ENCODE measurements at places on chromosomes 6 and 20.

DNA sequence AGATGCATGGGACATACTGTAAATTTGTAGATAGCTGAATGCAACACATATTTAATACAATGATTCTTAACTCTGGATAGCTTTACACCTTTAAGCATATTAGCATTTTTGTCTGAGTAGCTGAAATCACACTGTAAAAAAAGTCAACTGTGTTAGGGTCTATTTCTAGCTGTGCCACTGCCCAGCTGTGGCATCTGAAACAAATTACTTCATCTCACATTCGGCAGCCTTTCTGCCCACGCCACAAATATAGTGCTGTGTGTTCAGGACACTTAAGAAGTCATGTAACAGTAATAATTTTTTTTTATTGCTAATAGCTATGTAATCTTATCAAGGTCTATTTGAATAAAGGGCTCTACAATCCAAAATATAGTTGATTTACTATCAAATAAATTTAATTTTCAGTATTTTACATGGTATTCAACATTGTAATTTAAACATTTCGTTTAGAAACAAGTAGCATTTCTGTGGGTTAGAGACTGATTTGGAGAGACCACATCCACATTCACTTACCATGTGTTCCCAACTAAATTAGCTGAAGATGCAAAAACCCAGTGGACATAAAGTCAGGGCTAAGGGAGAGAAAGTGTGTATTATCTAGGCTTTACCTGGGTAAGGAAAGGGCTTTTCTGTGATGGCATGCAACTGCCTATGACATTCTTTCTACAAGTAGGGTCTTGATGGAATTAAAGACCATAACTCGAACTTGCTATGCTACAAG is 276.7 kb downstream of the PLCB1 start:
- no peak for DNase-seq

GRCh38 chr6:116572162-116572561 is 858 bp downstream of the RWDD1 start:
- DNase-seq, result peak; percentile 6

DNA sequence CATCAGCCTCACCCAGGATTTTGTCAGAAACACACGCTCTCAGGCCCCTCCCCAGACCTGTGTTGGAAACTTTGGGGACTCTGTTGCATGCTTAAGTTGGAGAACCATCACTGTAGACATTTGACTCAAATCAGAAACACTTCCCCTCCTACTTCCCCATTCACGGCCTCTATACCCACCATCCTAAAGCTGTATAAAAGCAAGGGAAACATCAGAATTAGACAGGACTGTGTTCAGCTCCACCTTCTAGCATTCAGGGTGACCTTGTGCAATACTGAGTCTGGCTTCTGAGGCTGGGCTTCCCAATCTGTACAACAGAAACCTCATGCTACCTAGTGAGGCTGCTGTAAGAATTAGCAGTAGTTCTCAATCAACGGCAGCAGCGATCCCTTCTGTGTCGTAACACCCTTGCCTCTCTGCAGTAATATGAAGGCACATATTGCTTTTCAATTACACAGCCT is 252.3 kb downstream of the LY86 start:
- DNase-seq, result no peak

DNA sequence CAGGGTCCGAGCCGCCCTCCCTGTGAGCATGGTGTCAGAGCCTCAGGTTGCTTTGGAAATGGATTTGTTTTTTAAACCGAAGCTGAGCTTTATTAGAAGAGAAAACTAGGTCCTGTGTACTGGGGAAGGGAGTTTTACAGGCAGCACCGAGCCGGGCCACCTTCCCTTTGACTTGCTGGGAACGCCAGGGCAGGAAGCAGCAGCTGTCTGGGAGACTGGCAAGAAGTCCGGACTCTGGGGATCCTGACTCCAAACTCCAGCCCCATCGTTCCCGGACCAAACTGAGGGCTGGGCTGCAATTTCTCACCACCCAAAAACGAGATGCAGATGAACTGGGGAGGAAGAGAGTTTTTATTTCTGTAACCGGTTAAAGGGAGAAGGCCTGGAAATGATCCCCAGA is 214.9 kb upstream of the KCNG1 start:
- DNase-seq, result no peak

GRCh38 chr20:51894619-51895018 is 92.3 kb upstream of the SALL4 start:
- DNase-seq, result no peak

- DNase-seq, result no peak
These were observed at the start of gene EYS for GRCh38 chr6:65707126-65707826. TSS of gene EYS (minus strand) at chr6:65707226. CDS start at chr6:65495410, 211,816 bp downstream.
